ENCODE measurements at places on chromosomes 16 and 17.

DNA sequence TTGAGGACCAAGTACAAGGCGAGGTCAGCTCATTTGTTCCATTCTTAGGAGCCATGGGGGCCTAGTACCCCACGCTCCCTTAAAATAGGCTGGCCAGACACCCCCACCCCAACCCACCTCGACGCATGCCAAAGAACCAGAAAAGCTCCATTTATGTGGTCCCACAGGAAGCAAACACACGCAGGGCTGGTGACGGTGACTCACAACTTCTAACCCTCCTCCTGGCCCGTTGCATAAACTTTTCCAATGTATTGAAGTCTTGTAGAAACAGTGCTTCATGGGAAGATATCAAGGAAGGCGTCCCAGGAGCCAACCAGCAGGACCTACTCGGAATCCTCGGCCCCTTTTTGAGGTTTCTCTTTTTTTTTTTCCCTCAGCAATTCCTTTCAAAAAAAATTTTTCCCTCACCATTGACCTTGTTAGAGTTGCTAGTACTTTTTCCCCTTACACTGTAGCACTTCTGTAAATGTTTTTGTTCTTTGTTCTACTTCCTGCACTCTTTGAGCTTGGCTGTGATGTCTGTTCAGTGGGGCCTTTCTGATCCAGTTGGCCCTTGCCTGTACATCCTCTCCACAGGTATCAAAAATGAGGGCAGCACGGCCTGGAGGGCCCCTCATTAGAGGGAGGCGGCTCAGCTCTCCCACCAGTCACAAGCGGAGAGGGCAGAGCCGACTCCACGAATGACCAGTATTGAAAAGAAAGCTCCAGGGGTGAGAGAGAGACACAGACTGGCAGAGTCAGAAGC, 208.3 kb downstream of the RGS9 start:
- no peak for DNase-seq

DNA sequence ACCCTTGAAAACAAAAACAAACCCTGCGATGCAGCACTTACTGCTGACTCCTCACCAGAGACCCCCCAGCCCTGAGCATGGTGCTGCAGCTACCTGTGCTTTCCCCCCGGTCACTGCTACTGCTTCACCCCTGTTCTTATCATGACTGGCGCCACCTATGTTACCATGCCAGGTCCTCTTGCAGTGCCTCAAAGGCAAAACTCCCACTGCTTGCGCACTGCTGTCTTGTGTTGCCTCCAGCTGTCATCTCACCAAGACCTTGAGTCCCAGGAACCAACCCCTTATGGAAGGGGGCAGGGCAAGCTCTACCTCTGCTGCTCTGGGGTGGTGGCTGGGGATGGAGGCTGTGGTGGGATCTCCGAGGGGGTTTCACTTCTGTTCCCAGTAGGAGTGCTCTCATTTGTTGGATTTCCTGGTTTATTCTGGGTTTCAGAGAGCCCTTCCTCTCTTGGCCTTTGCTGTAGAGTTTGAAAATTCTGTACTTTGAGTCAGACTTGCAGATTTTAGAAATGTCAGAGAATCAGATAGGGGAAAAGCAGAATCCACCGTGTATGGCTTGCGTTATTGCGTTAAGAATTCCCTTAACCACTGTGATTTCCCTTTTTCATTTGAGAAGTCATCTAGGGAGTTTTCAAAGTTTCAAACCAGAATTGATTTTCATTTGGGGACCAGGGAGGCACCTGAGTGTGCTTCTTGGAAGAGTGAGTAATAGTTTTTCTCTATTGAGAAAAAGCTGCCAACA, 96.6 kb downstream of the SPECC1 start:
- no peak for DNase-seq

- no peak for DNase-seq
These were observed 15.4 kb downstream of the NAA60 start for GRCh38 chr16:3458852-3459361.

GRCh38 chr17:14352136-14352535, 51.3 kb downstream of the HS3ST3B1 start:
- no peak for DNase-seq

- no peak for DNase-seq
These were observed 123.8 kb downstream of the DNAH3 start for GRCh38 chr16:21026846-21027245.

DNA sequence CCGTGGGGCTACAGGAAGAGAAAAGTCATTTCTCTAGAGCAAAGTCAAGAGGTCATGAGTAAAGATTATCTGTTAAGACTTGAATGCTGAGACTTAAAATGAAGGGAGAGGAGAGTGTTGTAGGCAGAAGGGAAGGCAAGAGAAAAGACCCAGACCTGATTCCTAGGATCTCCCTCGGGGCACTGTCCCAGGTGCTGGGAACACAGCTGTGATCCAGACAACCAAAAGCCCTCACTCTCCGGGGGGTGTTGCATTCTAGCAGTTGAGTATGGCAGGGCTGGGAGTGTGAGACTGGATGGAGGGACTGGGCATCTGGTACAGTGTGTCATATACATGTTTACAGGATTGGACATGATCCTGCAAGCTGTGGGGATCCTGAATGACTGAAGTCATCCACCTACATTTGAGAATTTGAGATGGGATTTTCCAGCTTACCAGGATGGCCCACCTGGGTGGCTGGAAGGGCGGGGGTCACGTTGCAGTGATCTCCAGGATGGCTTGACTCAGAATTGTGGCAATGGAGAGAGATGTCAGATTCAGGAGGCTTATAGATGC, 29.1 kb downstream of the ARSG start:
- DNase-seq, result no peak

GRCh38 chr17:19799796-19800195, 51.7 kb upstream of the ALDH3A1 start:
- no peak for DNase-seq

DNA sequence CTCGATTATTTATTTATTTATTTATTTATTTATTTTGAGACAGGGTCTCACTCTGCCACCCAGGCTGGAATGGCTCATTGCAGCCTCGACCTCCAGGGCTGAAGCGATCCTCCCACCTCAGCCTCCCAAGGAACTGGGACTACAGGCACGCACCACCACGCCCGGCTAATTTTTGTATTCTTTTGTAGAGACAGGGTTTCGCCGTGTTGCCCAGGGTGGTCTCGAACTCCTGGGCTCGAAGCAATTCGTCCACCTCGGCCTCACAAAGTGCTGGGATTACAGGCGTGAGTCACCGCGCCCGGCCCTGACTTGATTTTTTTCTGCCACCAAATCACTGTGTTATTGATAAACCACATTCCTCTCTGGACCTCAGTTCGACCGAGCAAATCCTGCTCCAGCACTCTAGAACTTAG, 758 bp upstream of the RPL23A start:
- DNase-seq, result no peak
